GM20000 (cell line): ENCODE measurements at places on chromosomes 1 and 21.

GRCh38 chr1:47241114-47242113 is 9.4 kb upstream of the TAL1 start:
- no peak for DNase-seq

DNA sequence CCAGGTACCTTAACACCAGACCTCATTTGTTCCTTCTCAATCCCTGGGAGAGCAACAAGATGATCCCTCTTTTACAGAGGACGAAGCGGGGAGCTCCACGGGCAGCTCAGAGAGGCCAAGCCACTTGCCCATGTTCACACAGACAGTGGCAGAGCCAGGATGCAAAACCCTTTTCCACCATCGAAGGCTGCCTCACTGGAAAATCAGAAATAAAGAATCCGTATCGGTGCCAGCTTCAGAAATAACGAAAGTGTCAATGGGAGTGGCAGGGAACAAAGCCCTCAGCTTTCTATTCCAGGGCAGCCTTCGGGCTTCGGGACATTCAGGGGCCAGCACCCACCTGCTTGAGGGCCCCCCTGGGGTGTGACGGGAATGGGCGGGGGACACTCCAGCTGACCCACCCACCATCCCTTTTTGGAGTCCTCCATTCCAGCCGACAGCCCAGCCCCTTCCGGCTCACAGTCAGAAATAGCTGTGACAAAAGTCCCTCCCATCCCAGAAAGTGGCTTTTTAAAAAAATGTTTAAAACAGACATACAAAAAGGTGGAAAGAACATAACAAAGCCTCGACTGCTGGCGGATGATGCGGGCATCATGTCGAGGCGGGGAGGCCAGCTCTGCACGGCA is 6.0 kb downstream of the IFFO2 start:
- DNase-seq, result peak; percentile 59

- DNase-seq, result peak; percentile 34
These were observed 864 bp upstream of the CCDC24 start for GRCh38 chr1:43990271-43991199.

DNA sequence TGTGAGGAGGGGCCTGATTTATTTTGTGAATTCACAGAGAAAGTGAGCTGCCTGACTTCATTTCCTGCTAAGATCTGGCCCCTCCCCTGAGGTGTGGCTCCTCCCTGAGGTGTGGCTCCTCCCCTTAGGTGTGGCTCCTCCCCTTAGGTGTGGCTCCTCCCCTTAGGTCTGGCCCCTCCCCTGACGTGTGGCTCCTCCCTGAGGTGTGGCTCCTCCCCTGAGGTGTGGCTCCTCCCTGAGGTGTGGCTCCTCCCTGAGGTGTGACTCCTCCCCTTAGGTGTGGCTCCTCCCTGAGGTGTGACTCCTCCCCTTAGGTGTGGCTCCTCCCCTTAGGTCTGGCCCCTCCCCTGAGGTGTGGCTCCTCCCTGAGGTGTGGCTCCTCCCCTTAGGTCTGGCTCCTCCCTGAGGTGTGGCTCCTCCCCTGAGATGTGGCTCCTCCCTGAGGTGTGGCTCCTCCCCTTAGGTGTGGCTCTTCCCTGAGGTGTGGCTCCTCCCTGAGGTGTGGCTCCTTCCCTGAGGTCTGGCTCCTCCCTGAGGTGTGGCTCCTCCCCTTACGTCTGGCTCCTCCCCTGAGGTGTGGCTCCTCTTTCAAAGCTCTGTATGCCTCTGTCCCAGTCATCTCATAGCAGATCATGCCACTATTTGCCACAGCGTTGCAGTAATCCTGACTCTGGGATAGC is 26.9 kb upstream of the LRRC3 start:
- DNase-seq, result no peak
